ENCODE measurements at places on chromosomes 7 and 10. TPM values are rescaled to one million over a fixed set of nuclear protein-coding genes. Genes with fewer than 3 reads are reported as not detected.

Gene POM121L12
- total RNA-seq = not detected

Gene MARVELD1
- 6.5 TPM for total RNA-seq

Gene DYDC2
- total RNA-seq = not detected

Gene LRRC17
- 2.0 TPM for total RNA-seq

Gene NANOS1
- 9.9 TPM for total RNA-seq

Gene SYT15
- 3.4 TPM for total RNA-seq

Gene GNG11
- total RNA-seq = 6.6 TPM

Gene CALHM3
- not detected for total RNA-seq

Gene ADCY1
- 7.6 TPM for total RNA-seq

Gene ERVW-1
- total RNA-seq = not detected

Gene VPS37D
- total RNA-seq = 1.3 TPM

Gene MMD2
- not detected for total RNA-seq

Gene GOLGA7B
- total RNA-seq = 9.1 TPM

DNA sequence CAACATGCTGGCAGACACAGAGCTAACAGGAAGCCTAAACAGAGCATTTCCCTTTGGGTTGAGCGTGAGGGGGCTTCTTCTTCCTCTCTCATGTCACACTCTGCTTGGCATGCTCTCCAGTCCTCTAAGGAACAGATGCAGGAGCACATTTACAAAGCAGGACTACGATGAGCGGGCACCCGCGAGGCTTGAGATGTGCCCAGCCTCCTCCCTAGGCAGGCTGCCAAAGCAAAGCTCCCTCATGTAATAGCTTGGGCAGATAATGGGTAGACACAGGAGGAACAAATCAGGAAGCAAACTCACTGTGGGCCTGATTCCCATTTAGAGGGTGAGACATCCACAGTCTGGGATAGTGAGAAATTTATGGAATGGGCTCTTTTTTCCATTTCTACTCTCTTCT is 519.1 kb downstream of the NRG3 start:
- peak; percentile 77 for DNase-seq

DNA sequence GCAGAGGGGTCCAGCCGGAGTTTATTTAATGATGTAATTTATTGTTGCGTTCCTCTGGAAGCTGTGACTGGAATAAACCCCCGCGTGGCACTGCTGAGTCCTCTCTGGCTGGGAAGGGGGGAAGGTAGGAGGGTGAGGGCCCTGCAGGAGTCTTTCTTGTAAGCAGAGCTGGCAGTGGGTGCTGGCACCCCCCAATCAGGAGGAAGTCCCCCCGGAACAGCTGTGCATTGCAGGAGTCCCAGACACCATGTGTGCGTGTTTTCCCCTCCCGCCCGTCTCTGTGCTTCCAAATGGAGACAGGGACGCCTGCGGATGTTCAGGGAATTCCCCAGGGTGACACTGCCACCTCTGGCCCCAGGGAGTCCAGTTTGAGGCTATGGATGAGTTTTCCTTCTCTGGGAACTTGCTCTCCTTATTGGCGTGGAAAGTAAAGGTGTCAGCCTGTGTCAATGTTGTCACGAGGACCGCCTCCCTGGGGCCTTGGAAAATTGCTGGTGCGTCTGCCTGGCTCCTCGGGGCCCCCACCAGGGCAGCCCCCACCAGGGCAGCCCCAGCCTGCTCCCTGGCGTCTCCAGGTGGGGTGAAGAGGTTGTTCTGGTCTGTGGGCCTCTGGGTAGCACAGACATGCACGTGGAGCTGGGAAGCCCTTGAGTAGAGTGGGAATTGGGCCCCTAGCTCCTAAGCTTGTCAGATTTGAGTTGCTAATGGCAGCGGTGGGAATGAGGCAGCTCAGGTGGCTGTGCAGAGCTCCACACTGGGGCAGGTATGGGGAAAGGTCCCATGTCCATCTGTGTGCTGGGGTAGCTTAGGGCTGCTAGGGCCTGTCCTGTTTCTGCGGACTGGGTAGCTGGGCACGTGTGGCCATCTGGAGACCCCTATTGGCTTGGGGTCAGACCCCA is 2.7 kb downstream of the FZD9 start:
- DNase-seq = no peak

DNA sequence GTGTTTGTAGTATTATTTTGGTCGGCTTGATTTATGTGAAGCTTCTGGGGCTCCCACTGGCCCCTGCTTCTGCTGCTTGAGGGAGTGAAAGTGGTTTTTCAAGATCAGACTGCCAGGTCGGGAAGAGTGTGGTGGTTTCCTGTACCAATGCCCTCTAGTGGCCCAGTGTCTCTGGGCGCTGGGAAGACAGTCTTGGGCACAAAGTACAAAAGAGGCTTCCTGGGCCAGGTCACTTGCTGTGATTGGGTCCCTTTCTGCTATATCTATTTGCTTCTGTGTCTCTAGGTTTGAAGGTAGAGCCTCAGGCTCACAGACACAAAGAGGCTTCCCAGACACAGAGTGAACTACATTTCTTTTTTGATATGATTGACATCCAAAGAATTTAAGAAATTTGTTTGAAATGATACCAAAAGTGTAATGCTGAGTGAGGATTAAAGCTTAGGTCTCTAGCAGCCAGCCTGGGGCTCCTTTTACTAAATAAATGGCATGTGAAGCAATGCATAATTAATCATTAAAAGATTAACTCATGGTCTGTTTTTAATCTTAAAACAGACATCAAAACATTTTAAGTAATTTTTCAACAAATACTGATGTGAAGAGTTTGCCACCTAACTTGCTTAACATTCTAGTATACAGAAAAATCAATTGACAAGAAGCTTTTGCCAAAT is 36.3 kb downstream of the ABCB1 start:
- peak; percentile 60 for DNase-seq

DNA sequence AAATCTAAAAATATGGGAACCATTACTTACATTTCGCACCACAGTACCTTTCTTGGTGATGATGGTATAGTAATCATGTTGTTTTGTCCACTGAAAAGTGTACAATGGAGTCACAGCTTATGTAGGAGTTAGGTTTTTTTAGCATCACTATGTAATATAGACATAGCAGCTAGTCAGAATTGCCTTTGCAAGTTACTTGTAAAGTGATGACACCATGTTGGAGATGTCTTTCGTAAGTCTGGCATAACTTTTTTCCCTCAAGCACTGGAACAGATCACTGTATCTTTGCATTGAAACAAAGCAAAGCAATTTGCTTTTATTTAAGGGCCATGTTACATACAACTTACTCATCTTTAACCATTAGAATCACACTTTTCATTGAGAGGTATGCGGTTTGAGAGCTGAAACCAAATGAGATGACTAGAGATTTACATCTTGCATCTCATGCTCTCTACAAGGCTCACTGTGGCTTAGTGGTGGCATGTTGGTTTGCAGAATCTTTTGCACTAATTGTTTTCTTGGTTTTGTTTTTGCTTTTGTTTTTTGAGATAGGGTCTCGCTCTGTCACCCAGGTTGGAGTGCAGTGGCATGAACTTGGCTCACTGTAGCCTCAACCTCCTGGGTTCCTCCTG is 18.3 kb downstream of the UBN2 start:
- no peak for DNase-seq

DNA sequence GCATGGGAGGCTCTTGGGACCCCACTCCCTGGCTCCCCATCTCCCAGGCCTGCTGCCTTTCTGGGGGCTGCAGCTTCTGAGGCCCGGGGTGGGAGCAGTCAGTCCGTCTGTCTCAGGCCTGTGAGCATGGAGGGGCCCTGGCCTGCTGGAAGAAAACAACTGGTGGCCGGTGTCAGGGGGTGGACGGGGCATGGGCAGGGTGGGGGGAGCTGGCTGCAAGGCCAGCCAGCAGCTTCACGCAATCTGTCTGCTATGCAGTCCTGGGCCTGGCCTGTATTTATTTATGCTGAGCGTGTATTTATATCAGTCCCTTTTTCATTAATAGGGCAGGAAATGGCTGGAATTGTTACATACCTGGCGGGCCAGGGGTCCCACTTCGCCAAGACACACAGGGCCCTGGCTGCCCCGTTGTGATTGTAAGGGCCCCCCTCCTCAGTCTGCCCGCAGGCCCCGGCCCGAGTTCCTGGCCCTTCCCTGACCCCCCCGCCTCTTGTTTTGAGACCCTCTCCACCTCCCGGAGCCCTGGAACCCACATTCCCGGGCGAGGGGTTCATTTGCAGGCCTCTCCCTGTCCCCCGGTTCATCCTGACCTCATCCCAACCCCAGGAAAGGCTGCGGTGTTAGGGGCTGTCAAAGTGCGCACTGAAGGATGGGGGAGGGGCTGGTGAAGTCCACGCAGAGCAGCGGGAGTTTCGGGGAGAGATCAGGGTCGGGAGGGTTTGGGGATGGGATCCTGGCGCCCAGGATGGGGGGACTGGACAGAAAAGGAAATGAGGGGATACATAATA is 8.2 kb downstream of the TMEM270 start:
- DNase-seq = no peak

- no peak for DNase-seq
Measured at GRCh38 chr7:113444261-113444660, 325.9 kb upstream of the SMIM30 start.

GRCh38 chr7:10121631-10122030 is 852.0 kb upstream of the PHF14 start:
- DNase-seq = no peak

GRCh38 chr7:69903410-69903809 is 305.1 kb downstream of the AUTS2 start:
- DNase-seq = no peak

- peak; percentile 69 for DNase-seq
Measured at GRCh38 chr7:128879939-128880746, 17.5 kb downstream of the ATP6V1F start.

GRCh38 chr10:58840840-58841435 is 328.3 kb downstream of the BICC1 start:
- DNase-seq = no peak

DNA sequence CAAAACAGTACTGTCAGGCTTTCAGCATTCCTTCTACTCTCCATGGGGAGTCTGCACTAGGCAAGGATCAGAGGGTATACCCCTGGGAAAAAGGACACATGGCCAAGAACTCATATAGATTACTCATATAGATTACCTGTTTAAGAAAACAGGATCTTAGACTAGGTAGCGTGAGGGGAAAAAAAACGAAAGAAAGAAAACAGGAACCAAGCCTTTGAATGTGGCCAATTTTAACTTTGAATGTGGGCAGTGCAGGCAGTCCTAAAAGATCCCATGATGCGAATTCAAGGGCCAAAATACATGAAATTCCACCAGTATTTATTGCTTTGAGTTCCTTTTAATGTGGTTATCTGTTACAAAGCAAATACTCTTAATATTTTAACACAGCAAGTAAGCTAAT is 108.6 kb upstream of the TAC1 start:
- DNase-seq = no peak

- no peak for DNase-seq
Measured at GRCh38 chr7:7395785-7396184, 139.9 kb downstream of the COL28A1 start.

- no peak for DNase-seq
Measured at GRCh38 chr7:54781134-54781920, 22.3 kb upstream of the SEC61G start.

DNA sequence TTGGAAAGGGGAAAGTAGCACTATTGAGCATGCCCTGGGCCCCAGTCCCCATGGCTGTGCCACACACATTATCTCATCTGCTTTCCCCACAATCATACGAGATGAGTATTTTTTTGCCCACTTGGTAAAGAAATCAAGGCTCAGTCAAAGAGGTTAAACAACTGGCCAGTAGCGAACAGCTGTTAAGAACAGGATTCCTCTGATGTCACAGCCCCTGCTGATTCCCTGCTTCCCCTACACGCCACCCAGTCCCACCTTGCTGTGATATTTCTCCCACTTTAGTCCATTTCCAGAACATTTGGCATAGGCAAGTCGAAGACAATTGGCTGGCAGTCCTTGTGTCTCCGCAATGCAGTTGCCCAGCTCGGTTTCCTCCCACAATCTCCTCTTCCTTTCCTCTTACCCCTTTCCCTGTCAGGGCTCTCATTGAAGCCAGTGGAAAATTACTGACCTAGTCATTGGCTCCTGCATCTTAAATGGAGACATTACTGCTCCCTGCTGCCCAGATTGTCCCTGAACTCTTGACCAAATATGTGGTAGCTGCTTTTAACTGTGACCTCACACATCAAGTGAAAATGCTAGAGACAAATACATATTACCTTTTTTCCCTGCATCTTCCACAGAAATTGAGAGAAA is 56.5 kb upstream of the EEPD1 start:
- DNase-seq = no peak

DNA sequence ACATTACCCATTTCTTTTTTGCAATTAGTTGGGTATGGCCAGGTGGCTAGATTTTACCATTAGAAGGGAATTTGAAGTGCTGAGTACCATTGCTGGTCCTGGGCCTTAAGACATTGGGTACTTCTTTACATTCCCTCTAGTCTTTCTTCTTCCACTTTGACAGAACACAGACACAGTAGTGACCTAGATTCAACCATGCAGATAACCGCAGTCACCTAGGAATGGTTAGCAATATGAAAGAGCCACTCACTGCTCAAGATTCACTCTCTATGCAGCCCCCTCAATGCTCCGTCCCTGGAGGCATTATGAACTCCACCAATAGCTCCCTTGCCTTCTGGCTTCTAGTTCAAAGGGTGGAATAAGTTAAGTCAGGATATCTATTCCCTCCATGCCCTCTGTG is 16.2 kb upstream of the PON1 start:
- no peak for DNase-seq

DNA sequence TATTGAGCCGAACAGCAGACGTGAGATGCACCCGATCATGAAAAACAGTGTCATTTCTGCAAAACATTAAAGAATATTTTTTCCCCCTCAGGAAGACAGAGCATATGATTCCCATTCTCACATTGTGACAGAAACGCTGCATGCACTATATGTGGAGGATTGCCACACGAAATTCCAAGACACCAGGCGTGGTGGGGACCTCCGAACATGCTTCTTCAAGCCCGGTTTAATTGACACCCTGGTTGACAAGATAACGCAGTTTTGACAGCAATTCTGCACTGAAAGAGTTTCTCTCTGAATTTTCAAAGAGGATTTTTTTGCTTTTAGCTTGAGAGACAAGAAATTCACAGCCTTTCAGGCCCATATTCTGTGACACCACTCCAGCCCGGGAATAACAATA is 442.8 kb upstream of the NRP1 start:
- DNase-seq = no peak

DNA sequence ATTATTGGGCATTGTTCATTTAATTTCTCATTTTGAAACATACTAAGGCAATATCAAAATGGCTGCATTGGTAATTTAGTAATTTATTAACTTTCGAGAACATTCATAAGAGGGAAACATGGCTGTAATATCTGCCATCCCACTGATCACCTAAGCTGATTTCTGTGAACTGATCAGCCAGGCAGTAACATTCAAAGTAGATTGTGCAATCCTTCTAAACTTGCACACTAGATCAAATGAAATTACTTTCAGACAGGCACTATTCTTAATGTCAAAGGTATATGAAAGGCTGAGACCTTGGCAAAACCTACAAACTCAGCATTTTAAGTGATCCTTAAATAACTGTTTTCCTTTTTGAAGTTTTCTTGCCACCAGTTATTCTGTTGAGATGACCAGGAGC is 290.7 kb downstream of the CACNA2D1 start:
- DNase-seq = no peak

GRCh38 chr10:80526742-80527141 is 11.0 kb upstream of the SH2D4B start:
- DNase-seq = no peak

GRCh38 chr10:33749790-33750189 is 415.3 kb upstream of the NRP1 start:
- no peak for DNase-seq

- no peak for DNase-seq
Measured at GRCh38 chr10:43350686-43351085, 20.8 kb upstream of the FXYD4 start.
